ELR (cell line): ENCODE measurements at places on chromosomes 12 and 14.

DNA sequence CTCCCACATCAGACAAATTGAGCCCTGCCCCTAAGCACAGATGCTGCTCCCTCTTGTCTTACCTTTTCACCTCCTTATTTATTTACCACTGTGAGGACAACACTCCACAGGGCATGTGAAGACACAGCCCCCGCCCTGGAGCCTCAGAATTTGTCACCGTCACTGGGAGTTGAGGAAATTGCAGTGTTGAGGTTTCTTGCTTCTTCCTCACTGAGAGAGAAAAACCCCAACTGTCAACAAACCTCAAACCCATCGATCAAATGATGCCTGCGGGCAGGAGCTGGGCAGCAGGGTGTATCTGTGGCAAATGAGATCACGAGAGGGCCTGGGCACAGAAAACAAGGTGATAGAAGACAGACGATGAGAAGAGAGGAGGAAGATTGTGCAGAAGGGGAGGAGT lies 30.5 kb upstream of the PLEKHG3 start:
- DNase-seq, result peak; percentile 13

- DNase-seq, result peak; percentile 46
These were observed 65.0 kb downstream of the CHST11 start for GRCh38 chr12:104521731-104522130.

GRCh38 chr12:29149691-29150281 lies 708 bp downstream of the FAR2 start:
- DNase-seq, result no peak

- no peak for DNase-seq
These were observed 62.4 kb downstream of the PLEKHG3 start for GRCh38 chr14:64766430-64767151.

DNA sequence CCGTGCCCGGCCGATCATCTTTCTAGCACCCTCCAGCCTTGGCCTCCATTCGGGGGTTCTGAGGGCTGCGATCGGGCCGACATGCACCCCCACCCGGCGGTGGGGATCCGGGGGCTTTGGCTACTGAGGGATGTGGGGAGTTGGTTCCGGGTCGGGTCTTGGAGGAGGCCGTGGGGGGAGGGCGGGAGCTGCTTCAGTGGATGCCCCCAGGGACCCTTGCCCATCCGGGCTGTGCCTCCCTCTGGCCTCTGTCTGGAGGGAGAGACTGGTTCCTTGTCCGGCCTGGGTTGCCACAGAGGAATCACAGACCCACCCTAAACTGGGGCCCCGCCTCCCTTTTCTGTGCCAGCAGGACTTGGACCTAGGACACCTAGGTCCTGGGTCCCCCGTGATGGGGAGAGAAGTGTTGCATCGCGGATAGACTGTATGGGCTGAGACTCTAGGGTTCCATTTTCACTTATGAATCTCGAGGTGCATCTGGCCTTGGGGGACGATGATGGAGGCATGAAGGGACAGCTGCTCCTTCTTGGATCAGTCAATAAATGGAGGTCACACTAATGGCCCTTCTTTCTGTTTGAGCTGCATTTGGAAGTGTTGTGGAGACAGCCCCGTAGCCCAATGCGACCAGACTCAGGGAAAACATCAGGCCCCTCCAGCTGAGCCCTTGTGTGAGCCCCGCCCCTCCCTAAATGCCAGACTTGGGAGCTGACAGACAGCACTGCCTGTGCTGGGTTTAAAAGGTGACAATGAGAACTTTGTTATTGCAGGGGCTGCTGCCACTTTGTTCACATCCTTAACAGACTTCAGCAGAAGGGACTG lies 577 bp downstream of the DTX3 start:
- peak; percentile 42 for DNase-seq

DNA sequence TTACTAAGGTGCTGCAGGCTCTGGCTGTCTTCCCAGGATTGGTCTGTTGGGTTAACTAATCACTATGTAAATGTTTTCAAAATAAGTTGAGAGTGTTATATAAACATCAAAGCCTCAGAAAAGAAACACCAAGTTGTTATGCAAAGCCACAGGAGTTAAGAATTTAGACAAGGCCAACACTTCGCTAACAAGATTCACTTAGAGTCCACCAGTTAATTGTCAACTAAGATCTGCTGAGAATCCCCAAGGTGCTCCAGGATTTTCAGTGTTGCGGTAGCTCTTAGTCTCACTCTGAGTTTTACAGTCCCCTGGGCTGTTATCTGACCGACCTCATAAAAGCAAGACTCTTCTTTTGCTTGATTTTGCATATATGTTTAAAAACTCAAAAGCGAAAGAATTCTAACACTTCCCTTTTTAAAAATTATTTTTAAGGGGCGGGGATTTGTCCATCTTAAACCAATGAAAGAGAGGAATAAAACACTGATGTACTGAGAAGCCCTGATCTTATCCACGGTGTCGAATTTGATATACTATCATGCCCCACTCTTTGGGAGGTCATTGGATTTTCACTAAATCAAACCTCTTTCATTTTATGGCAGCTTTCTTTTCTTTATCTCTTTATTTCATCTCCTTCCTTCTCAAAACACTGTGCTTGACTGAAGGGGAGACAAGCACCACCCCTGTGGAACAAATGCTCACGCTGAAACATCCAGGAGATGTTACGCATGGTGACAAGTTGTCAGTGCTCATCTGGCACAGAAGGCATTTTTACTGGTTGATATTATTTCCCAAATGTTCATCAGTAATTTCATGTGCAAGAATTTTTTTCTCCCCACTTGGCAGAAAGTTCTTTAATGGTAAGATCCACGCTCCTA lies 7.0 kb downstream of the NIN start:
- DNase-seq, result no peak

DNA sequence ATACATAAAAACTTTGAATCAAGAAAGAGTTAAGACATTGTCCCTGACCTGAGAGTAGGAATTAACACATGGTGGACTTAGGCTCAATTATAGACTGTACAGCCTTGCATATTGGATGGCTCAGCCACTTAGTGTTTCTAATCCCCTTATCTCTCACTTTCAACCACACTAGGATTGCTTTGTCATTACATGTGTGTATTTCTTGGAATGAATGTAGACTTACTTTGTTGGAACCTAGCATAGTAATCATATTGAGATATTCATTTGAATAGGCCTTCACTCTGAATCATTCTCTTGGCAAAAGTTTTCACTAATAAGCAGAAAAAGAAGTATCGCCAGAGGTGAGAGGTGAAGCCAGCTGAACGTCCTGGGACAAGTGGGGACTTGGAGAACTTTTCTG lies 1973.9 kb upstream of the FLRT2 start:
- no peak for DNase-seq

GRCh38 chr12:121805171-121806008 lies 1.6 kb downstream of the SETD1B start:
- peak; percentile 61 for DNase-seq

- DNase-seq, result no peak
These were observed 2.4 kb upstream of the HOXC12 start for GRCh38 chr12:53952335-53952694.

DNA sequence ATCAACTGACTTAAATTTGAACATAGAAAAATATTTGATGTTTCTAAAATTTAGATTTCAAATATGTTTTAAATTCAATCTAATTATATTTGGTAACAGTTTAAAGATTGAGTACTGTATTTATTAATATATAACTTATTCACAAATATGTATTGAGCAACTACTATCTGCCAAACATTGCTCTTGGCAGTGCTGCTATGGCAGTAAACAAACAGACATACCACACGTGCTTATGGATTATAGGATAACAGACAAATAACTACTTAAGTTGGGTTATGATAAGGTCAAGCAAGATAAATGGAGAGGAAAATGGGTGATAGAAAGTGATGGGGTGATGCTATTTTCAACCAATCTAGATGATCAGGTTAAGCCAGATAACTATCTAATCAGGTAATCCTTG lies 538.1 kb downstream of the C12orf50 start:
- DNase-seq, result no peak

- DNase-seq, result no peak
These were observed 40.8 kb downstream of the ANO6 start for GRCh38 chr12:45256721-45257120.

- DNase-seq, result no peak
These were observed 394.1 kb downstream of the C12orf75 start for GRCh38 chr12:105724641-105725040.
